ENCODE measurements at places on chromosomes 7 and 10.

DNA sequence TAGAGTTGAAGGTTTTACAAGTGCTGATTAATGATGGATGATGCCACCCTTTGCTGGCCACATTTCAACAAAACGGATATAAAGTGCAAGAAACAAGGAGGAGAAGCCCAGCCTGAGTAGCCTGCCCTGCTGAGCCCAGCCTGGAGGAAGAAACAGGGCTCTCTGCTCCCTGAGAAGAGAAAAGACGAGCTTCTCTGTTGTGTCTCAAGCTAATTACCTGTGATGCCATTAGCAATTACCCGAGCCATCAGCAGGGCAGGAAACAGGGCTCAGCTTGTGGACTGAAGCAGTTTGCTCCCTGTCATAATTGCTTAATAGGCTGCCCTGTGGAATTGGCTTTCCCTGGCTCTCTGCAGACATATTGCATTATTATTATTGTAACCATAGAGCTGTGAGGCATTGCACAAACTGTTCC, 709.3 kb upstream of the AUTS2 start:
- no peak for DNase-seq

- no peak for DNase-seq
These were observed 23.8 kb downstream of the PFKP start for GRCh38 chr10:3090914-3091787.

DNA sequence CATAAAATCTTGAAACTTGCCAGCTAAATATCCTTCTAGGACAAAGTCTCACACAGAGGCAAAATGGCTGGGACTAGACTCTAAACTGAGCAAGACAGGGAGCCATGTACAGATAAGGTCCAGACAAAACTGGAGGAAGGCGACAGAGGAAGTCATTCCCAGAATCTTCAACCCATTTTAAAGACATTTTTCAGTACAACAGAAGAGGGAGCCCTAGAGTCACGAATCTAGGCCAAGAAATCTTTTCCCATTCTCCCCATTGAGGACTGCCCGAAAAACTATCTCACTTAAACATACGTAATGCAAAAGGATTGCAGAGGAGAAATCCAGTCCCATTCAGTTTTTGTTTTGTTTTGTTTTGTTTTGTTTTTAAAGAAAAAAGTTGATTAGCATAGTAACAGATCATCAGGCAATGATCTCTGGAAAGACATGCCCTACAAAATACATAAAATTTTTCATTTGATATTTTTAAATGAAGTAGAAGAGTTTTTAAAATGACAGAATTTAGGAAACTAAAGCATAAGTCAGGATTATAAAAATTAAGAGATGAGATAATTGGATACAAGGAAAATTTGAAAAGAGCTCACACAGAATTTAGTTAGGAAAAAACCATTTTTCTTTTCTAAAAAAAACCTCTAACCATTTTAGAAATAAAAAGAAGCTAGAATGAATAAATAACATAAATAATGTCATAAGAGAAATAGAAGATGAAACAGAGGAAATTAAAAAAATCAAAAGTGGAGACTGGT, 16.9 kb upstream of the PRF1 start:
- peak; percentile 12 for DNase-seq

- DNase-seq, result no peak
These were observed 4.0 kb downstream of the MORN4 start for GRCh38 chr10:97629289-97629688.

- no peak for DNase-seq
These were observed 93.2 kb upstream of the DGKB start for GRCh38 chr7:14995774-14996173.

- DNase-seq, result no peak
These were observed 2.9 kb downstream of the SH2D4B start for GRCh38 chr10:80540618-80540980.
